ENCODE measurements at places on chromosomes 16 and 17.

DNA sequence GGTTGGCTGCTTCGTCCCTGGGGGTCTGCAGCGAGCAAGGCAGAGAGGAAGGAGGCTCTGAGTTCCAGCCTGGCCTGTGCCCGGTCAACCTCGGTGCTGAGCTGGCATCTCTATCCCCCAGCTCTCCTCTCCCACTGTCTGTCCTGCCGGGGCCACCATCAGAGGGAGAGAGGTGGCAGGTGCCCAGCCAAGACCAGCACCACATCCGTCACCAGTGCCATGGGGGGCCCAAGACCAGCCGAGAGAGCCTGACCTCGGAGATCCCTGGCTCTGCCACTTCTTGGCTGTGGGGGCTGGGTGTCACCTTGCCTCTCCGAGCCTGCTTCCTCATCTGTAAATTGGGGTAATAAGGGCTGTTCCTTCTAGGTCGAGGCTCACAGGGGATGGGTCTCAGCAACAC, 560 bp upstream of the P2RX1 start:
- no peak for DNase-seq

DNA sequence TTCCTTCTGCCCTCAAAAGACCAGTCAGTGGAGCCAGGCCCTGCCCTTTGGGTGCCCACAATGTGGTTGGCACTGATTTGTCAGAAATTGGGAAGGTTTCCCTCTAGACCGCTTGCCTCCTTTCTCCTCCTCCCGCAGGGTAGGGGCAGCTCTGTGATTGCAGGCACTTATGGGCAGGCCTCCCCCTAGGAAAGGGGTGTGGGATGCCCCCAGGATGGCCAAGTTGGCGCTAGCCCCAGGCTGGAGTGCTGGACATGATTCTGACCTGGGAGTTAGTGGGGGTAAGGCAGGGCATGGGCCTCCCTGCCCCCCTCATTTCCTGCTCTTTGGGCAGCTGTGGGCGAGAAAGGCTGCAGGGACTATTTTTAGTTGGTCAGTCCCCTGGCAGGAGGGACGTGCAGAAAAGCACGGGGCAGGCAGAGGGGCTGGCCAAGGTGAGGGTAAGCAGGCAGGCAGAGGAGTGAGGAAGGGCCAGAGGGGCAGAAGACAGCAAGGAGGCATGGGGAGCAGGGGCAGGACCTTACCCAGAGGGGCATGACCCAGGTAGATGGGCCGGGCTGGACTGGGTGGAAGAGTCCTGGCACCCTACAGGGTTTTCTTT, 3.3 kb downstream of the RARA start:
- no peak for DNase-seq

- DNase-seq: no peak
These were observed 58.3 kb downstream of the BEAN1 start for GRCh38 chr16:66485376-66485775.

DNA sequence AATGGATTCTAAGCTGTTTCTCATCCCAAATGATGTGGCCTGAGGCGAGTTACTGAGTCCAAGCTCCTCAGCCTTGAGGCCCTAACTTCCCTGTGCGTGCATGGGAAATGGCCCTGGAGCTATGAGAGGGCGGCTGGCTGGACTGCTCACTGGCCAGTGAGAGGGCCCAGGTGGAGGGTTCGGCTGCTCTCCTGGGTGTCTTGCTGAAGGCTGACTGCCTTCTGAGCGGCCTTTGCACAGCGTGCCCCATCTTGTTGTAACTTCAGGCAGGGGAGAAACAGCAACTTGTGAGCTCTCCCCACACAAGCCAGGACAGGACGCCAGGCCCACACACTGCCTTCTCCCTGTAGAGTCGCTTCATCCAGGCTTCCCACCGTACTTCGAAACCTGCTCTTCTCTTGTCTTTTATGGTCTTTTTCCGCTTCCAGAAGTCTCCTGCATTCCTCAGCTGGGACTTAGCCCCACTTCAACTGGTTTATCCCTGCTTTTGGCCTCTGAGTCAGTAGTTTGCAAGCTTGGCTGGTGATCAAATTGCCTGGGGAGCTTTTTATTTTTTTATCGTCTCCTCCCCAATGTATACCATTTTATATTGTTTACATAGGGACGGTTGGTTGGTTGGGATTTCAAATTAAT, 13.3 kb downstream of the CDH3 start:
- DNase-seq: no peak

DNA sequence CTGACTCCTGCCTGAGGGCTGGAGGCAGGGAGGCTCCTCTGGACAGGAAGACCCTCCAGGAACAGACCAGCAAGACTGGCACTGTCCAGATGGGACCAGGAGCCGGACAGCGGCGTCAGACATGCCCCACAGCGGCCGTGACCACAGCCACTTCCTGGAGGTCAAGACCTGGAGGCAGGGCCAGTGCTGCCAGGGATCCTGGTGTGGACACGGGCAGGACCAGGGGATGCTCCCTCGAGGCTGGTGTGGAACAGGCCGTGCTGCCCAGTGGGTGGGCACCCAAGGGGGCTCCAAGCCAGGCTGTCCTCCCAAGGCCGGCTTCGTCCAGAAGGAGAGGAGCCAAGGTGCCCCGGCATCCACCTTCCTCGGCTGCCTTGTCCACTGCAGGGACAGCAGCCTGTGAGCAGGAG, 4.5 kb upstream of the CCDC57 start:
- DNase-seq: no peak

DNA sequence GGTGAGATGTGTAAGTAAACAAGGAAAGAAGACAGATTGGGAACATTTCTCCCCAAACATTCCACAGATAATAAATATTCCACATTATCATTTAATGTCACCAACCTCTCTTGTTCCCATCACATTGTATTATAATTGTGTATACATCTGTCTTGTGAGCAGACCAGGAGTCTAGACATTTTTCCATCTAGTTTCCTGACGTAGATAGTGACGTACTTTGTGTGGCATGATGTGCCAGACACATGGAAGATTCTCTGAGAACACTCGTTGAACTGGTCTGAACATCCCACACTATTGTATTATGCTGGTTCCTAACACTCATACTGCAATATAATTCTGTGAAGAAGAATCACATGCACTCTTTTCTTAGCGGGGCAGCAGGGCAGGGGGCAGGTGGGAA, 34.0 kb downstream of the WSB1 start:
- DNase-seq: no peak

DNA sequence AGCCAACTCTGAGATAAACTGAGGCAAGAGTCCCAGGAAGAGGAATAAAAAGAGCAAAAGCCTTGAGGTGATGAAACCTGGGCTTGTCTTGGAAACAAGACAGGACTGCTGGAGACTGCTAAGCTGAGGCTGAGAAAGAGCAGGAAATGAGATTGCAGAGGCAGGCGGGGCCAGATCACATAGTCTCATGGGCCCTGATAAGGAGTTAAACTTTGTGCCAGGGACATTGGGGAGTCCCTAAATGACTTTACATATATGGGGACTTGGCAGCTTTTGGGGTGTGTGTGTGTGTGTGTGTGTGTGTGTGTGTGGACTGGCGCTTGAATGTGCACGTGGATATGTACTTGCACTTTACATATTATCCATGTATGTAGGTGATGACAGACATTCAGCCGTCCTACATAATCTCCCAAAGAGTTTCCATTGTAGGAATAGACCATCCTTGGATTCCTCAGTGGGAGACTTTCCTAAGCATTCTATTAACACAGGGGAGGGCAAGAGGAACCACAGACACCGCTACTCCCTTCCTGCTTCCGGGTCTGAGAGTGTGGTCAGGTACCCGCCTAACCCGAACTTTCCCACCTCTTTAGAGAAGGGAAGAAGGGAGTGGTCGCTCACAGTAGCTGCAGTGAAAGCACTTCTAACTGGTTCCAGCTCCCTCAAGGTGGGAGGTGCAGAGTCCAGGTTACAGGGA, 123.1 kb downstream of the LYRM1 start:
- no peak for DNase-seq

- DNase-seq: no peak
These were observed 8.1 kb downstream of the ZCCHC14 start for GRCh38 chr16:87484487-87485331.

DNA sequence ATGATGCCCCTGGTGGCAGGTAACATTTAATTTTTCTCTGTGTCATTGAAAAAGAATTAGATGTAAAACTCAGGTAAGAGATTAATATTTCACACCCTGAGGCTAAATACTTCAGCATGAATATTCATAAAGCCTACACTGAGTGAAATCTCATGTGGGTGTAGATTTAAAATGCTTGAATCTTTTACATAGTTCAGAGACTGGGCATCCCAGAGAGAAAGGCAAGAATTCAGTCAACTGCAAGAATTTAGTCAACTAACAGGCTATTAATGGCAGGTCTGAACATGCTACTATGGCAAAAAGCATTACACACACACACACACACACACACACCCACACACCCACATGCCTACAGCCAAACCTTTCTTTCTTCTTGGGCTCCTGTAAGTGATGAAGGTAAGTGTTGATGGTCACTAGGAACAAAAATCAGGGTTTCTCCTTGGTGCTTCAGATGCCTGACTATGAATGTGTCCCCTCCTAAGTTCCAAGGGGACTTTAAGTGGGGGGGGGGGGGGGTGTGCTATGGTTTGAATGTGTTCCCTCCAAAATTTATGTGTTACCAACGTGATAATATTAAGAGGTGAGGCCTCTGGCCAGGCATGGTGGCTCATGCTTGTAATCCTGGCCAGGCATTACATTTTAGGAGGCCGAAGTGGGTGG, 63.7 kb upstream of the PSMD7 start:
- peak; percentile 58 for DNase-seq

GRCh38 chr17:27778183-27778582, 22.1 kb downstream of the NOS2 start:
- DNase-seq: no peak

DNA sequence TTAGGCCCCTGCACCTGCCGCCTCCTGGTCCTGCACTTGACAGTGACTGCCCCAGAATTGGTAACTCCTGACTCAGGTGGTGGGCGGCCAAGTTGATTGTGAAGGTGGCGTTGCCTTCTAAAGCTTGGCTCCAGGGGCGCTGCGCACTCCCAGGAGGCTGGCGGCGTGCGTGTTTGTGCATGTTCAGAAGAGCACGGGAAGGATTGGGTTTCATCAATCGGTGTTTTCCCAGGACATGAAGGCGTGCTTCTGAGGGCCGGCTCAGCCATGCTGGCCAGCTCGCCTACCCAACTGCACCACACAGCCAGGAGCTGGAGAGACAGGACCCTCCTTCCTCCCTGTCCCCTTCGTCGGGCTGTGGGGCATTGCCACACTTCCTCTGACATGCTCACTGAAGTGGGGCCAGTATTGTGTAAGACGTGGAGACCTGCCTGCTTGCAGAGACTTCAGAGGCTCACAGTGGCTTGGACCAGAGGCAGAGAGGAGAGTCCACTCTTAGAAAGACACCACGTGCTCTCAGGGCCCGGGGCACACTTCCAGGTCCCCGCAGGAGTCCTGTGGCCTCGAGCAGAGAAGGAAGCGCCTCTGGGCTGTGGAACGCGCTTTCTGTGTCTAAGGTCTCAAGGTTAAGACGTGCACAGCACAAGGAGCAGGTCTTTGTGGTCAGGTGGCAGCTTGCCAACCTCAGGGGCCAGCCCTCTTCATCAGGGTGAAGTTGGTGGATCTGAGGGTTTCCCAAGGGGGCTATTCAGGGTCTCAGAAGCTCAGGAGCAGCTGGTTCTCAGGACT, 2.8 kb downstream of the RAB40C start:
- DNase-seq: no peak

GRCh38 chr17:17711641-17712162, 30.4 kb downstream of the RAI1 start:
- no peak for DNase-seq

DNA sequence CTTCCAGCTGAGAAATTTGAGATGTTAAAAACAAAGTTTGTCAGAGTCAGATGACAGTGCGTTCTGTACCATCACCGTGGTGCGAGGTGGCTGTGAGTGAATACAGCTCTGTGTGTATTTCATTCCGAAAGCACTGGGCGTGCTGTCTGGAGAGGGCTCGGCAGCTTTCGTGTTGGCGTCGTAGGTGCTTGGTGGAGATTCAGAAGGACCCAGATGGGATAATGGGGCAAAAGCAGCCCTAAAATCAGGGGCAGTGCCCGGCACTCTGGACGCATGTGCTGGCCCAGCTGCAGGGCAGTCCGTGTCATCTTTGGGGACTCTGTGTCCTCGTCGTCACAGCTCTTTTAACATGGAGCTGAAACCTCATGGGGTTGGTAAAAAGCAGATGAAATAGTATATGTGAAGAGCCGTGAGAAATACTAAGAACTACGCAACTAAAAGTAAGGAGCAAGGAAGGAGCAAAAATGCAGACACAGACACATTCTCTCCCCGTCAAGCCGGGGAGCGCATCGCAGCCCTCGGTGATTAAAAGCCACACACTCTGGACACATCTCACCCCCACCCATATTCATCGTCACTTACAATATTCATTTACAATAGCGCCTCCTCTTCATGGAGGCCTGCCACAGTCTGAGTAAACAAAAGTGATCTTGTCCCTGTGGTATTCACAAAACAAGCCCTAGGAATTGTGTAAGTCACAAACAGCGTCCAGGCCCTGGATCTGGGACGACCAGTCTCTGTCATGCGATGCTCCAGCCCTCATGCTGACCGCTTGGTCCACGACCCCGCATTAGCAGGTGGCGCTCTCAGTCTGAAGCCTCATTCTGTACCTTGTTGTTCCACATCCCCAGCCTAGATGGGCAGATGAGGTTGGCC, 206.7 kb downstream of the RPTOR start:
- no peak for DNase-seq

GRCh38 chr16:17224879-17225281, 245.9 kb downstream of the XYLT1 start:
- no peak for DNase-seq

- DNase-seq: no peak
These were observed 31.1 kb upstream of the CPNE2 start for GRCh38 chr16:57061084-57061905.

DNA sequence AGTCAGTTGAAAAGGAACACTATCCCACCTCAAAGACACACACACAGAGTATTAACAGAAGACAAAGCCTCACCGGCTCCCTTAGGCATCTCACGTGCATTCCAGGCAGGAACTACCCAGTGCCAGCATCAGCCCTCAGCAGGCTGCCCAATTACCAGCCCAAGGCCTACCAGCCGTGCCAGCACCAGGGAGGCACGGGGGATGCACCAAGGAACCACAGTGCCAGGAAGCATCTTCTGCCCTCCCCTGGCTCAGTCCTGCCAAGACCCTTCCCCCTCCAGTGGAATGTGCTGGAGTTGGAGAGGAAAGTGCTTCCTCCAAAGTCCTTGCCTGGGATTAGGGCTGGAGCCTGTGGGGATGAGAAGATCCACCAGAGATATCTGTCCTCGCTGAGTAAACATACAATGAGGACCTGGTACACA, 11.0 kb upstream of the KRT19 start:
- DNase-seq: no peak

DNA sequence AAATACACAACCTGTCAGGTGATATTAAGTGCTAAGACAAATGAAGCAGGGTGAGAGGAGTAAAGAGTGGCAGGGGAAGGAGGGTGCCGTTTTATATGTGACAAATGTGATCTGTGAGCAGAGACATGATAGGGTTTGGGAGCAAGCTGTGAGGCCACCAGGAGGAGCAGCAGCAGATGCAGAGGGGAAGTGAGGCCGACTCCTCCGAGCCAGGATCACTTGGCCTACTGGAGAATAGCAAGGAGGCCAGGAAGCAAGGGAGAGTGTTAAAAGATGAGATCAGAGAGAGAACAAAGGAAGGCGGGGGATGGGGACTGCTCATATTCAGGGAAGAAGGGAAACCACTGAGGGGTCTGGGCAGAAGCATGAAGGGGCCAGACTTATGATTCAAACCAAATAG, 129.4 kb downstream of the TANGO6 start:
- no peak for DNase-seq

All from vagina (tissue), 2 donors.